CD4-positive, alpha-beta T cell treated with Interferon alpha-2 for 1 hour (primary cell): ENCODE measurements at places on chromosomes 13 and 19.

- DNase-seq: no peak
Measured at GRCh38 chr19:35410487-35410886, 37.6 kb upstream of the FFAR2 start.

DNA sequence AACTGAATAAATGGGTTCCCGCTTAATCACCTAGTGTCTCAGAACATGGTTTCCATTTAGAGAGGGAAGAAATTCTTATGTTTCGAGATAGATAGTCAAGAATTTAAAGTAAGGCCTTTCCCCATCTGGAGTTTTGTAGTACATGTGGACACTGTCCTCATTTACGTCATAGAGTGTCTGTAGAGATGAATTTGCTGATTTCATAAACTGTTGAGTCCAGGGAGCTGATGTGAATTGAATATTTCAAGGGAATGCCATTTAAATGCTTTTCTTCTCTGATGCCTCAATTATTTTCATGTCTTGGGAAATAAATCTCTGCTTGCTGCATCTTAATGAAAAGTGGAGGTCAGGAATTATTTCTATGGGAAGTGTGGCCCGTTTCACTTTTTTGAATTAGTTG is 9.5 kb downstream of the CEBPG start:
- no peak for DNase-seq

DNA sequence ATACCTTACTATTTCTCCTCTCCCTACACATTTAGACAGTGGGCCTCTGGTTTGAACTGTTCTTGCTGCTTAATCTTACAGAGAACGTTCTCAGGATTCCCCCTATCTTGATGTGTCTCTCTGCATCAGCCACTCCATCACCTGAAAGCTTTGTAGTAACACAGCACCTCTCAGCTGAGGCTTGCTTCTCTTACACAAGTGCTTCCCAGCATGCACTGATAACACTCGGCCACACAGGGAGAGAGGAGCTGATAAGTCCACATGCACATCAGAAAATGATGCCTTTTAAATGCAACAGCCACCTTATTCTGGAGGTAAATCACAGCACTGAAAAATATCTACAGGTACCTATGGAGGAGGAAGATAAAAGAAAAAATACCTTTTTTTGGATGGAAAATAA is 192.2 kb upstream of the TSHZ3 start:
- no peak for DNase-seq

GRCh38 chr19:3054265-3054971 is 7.9 kb downstream of the TLE5 start:
- no peak for DNase-seq

DNA sequence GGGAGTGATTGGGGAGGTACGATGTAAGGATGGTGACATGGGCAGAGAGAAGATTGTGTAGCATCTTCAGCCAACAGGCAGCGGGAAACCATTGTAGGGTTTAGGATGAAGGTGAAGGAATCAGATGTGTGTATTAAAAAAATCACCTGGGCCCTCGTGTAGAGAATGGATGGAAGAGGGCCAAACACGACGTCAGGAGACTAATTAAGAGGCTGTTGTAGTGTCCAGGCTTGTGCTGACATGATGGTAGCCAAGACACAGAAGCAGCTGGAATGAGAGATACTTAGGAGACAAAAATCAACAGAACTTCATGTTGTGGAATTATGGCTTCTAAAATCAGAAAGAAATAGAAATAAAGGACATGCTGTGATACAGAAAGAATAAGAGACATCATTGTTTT is 41.2 kb upstream of the ARGLU1 start:
- no peak for DNase-seq

- no peak for DNase-seq
Measured at GRCh38 chr19:35793381-35794165, 18.2 kb downstream of the ARHGAP33 start.

DNA sequence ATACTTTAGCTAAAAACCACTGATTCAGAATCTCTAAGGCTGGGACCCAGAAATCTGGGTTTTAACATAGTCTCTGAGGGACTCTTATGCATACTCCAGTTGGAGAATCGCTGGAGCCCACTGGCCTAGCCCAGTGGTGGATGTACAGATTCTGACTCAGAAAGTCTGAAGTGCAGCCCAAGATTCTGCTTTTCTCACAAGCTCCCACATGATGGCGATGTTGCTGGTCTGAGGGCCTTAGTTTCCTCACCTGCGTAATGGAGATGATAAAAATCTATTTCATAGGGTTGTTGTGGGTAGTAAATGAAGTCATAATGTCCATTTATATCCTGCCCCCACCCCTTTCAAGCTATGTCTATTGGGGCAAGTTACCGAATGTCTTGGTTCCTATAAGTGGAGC is 7.7 kb upstream of the CDADC1 start:
- DNase-seq: peak; percentile 26
